ENCODE measurements at places on chromosomes 6 and 20.

- no peak for DNase-seq
These were observed 3.3 kb downstream of the PLCB4 start for GRCh38 chr20:9071976-9072726.

GRCh38 chr20:14700639-14700960, 363.2 kb upstream of the FLRT3 start:
- no peak for DNase-seq

DNA sequence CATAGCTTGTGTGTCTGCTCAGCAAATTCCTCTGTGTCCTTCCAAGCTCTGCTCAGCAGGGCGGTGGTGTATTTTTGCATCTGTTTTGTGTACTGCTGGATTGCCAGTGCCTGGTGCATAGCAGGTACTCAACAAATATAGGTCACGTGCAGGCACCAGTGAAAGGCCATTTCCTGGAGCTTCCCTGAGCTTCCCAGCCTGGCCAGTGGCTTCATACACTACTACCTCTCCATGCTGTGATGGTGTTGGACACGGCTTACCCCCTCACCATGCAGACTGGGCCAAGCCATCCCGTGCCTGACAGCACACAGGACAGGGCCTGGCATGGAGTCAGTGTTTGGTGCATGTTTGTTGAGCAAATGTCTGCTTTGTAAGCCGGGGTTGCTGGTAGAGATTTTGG, 7.7 kb upstream of the PHACTR3 start:
- no peak for DNase-seq

GRCh38 chr6:146904596-146904995, 299.6 kb upstream of the STXBP5 start:
- no peak for DNase-seq

DNA sequence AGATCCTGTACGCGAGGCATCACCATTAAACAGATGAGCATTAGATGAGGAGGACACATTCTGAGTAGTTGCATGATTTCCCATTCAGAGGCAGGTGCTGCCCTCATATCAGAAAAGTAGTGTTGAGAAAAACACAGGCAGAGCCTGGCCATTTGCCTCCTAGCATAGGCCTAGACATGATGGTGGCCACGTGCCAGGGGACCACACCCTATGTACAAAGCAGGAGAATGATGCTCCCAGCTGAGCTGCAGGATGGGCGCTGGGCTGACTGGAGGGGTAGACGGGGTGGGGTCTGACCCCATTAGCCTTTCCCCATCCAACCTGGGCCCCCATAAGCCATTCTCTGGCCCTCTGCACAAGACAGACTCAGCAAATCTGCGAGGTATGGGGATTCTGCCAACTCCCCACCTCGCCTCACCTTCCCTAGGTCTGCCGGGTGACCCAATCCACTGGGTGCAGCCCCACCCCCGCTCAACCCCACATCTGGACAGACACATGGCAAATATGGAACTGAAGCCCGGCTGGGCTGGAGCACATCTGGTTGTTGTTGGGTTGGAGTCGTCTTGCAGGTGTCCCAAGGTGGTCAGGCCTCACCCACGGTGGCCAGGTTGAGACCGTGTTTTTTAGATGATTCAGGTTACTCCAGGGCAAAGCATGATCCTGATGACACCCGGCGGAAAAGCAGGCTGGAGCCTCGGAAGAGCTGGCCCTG, 13.9 kb downstream of the PI16 start:
- DNase-seq, result no peak

- DNase-seq, result no peak
These were observed 32.6 kb upstream of the CD93 start for GRCh38 chr20:23118766-23119165.

DNA sequence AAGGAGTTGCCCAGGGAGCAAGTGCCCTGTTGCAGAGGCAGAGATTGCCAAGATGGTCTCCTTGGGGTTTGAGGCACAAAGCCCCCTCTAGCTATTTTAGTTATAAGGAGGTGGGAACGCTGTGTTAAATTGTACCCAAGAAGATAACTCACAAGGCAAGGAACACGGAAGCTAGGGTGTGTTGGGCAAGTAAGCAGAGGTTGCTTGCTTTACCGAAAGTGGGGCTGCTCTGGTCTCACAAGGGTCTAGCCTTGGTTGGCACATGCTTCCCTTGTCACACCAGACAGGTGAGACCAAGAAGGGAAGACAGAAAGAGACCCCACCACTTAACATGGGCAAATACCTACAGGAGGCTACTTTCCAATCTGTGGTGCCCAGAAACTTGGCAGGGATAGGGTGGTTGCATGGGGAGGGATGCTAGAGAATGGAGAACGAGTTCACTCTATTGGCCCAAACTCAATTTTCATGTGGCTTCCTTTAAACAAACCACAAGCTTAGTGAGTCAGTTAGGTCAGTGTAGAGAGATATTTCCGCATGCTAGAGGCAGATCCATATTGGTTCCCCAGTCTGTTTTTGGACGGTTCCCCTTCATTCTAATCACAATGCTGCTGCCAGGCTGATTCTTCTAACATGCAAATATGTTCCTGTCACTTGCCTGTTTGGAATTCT, 42.4 kb downstream of the PLAGL1 start:
- DNase-seq, result no peak

- DNase-seq, result no peak
These were observed 160.8 kb downstream of the C6orf58 start for GRCh38 chr6:127737768-127738167.

GRCh38 chr20:50379049-50379990, 130.9 kb upstream of the PTPN1 start:
- DNase-seq, result no peak

GRCh38 chr20:18496042-18496441, 983 bp downstream of the RBBP9 start:
- no peak for DNase-seq

DNA sequence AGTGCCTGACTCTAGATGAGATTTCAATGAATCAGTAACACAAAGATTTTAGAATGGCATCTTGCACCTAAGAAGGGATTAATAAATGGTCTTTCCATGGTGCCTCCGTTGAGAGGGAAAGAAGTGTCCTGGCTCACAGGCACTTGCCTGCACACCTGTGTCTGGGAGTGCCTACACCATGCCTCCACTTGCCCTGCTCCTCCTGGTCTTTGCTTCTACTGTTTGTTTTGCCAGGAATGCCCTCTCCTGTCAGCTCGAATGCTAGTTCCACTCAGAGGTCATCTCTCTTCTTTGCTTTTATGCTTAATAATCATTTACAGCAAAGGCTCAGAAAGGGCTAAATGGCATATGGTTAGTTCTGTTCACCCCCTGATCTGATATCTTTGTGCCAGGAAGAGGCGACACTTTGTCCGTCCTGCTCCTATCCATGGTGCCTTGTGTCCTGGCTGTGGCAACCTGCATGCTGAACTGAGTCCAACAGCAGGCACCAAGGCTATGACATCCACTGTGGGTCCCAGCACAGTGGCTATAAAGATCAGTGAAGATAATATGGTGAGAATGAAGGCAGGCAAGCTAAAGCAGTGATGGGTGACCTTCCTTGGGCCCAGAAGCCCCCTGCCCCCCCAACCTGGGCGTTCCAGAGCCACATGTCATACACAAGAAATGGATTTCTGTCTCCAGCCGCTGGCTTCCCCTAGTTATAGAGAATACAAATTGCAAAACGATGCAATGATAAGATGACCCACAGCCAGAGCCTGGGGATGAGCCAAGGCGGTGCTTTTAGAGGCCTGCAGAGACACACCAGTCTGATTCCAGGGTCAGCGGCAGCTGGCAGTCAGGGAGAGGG, 1.4 kb downstream of the C6orf132 start:
- no peak for DNase-seq

GRCh38 chr6:20400456-20401204, 1.0 kb upstream of the E2F3 start:
- DNase-seq, result no peak

DNA sequence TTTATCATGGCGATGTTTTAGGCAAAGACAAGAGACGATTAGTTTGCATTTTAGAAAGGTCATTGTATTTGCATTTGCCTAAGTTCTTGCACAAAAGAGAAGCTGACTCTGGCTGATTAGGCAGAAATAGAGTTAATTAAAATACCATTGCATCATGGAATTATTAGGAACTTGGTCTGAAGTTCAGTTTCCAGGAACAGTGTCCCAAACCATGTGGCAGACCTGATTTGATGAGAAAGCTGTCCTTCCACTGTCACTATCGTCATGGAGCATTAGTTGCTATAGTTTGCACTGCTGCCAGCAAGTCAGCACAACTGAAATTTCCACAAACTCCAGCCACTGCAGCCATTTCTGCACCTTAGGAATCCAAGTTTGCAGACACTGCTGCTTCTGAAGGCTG, 24.3 kb upstream of the MCUR1 start:
- no peak for DNase-seq

DNA sequence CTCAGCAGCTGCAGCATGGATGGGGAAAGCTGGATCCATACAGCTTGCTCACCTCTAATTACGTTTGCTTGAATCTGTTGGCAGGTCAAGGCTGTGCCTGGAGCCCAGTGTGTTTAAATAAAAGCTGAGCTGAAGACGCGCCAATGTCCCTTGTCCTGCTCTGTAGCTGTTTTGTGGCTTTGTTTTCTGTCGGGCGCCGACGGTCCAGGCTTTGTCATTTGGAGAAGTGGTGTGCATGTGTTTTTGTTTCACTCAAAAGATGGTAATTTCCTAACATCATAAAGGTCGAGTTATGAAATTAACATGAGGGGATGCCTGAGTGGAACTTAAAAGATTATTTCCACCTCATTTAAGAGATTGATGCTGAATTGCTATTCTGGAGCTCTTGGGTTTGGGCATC, 107.6 kb downstream of the SLC24A3 start:
- no peak for DNase-seq

GRCh38 chr20:20426655-20426907, 58.7 kb downstream of the INSM1 start:
- DNase-seq, result no peak

- no peak for DNase-seq
These were observed 2.2 kb downstream of the PCED1A start for GRCh38 chr20:2838170-2838797.

DNA sequence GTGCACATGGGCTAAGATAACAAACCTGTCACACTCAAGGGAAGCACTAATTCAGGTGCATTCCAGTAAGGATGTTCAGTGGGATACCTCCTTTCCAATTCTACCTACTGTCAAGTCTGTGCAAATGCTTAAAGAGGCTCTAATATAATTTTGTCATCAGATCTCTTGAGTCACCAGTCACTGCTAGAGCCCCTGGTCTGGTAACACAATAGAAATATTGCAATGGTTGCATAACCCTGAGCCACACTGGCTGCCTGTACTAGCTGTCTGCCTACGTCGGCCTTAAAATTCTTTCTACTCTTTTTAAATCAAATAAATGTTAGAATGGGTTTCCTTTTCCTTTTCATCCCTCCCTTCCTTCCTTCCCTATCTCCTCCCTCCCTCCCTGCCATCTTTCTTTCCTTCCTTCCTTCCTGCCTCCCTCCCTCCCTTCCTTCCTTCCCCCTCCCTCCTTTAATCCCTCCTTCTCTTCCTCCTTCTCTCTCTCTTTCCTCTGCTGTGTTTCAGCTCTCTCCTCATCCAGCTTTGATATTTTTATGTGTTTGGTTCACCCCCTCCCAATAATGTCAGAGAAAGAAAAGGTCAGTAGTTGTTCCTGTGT, 28.1 kb upstream of the OLIG3 start:
- no peak for DNase-seq

DNA sequence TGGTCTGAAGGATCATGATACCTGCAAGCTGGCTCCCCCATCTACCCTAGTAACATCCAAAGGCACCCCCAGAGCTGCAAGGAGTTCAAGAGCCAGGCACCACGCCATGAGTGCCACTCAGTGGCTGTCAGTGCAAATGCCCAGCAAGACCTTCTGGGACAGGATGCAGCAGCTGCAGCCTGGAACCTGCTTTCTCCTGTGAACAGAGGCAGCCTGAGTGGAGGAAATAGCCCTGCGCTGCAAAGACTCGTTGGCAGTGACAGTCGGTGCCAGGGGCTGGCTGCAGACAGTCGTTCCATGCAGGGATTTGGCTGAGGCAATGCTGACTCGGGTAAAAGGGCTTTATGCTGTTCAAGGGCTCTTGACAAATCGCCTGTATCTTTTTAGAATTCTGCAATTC, 15.7 kb upstream of the SSTR4 start:
- no peak for DNase-seq

GRCh38 chr6:13407709-13408695, 79.4 kb downstream of the GFOD1 start:
- no peak for DNase-seq

DNA sequence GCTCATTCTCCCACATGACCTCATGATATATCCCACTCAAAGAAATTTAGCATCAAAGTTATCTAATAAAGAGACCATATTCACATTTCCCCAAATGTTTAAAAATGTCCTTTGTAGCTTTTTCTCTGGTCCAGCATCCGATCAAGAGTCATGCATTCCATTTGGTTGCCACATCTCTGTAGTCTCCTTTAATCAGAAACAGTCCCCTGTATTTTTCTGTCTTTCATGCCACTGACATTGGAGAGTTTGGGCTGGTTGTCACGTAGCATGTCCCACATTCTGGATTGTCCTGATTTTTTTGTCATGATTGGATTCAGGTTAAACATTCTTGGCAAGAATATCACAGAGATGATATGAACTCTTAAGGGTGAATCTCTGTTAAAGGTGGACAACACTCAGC, 55.7 kb downstream of the SNX5 start:
- no peak for DNase-seq

GRCh38 chr6:131040866-131041265, 22.2 kb downstream of the EPB41L2 start:
- no peak for DNase-seq

DNA sequence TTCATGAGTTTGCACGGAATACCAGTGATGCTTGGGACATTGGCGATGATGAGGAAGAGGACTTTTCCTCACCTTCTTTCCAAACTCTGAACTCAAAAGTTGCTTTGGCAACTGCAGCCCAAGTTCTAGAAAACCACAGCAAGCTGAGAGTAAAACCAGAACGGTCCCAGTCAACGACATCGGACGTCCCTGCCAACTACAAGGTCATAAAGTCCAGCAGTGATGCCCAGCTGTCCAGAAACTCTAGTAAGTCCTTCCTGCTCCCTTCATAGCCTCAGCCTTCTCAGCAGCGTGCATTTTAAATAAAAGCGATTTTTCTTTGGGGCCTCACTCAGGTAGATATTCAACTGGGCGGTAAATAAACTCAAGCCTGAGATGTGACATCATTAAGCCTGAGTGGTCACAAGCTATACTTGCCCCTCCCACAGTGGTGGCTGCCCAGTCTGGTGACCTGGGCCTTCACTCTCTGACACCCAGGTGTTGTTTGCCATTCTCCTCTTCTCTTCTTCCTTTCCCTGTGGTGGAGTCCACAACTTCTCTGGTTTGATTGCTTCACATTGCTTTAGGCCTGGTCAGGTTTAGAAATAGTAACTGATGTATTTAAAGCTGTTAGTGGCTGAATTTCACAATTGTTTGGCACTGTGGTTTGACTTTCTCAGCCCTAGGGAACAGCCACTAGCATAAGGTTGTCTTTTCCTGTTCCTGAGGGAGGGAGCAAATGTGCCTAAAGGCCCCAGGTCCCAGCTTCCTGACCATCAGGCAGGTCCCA, 21.6 kb upstream of the TMEM217 start:
- no peak for DNase-seq

GRCh38 chr6:1659816-1660215, 50.1 kb downstream of the FOXC1 start:
- no peak for DNase-seq

GRCh38 chr20:61025536-61025935, 226.5 kb upstream of the CDH4 start:
- no peak for DNase-seq

- DNase-seq, result no peak
These were observed 703.1 kb downstream of the RFPL4B start for GRCh38 chr6:113050010-113050858.
